ENCODE measurements at places on chromosomes 13 and 19.

- no peak for DNase-seq
Measured at GRCh38 chr13:111304603-111305289, 15.7 kb upstream of the TEX29 start.

- no peak for DNase-seq
Measured at GRCh38 chr13:27117952-27118351, 53.7 kb downstream of the USP12 start.

GRCh38 chr19:55419103-55419502 lies 11.5 kb upstream of the UBE2S start:
- DNase-seq = no peak

GRCh38 chr19:45919678-45920077 lies 5.1 kb upstream of the NANOS2 start:
- no peak for DNase-seq

- no peak for DNase-seq
Measured at GRCh38 chr19:39434123-39435076, 1.3 kb downstream of the RPS16 start.

GRCh38 chr13:55307909-55308308 lies 1832.8 kb upstream of the PRR20A start:
- DNase-seq = no peak

- no peak for DNase-seq
Measured at GRCh38 chr13:47066226-47066625, 169.4 kb upstream of the HTR2A start.

DNA sequence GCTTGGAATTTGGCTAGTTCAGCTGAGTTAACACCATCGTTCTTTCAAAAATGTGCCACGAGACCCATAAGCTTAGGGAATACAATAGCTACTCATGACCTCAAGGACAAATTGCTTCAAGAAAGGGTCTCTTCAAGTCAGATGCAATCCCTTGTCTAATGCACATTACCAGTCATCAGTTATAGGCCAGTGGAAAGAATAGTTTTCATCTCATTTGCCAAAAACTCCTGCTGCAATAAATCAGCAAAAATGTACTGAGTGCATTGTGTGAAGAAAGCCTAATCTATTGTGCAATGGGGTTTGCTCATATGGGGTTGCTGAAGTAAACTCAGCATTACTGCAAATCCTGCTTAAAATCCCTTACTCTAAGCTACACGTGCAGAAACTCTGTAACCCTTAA lies 208.3 kb upstream of the NBEA start:
- no peak for DNase-seq

DNA sequence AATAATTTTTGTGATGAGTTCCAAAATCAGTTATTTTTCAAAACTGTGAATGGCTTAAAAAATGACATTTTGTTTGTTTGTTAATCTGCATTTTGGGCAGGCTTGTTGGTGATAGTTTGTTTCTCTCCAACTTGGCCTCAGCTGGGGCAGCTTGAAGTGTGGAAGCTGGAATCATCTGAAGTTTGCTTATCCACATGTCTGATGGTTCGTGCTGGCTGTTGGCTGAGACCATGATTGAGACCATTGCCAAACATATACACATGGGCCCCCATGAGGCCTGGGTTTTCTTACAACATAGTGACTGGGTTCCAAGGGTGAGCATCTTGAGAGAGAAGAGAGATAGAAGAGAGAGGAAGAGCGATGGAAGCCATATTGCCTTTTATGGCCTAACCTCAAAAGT lies 201.2 kb downstream of the NDFIP2 start:
- no peak for DNase-seq

DNA sequence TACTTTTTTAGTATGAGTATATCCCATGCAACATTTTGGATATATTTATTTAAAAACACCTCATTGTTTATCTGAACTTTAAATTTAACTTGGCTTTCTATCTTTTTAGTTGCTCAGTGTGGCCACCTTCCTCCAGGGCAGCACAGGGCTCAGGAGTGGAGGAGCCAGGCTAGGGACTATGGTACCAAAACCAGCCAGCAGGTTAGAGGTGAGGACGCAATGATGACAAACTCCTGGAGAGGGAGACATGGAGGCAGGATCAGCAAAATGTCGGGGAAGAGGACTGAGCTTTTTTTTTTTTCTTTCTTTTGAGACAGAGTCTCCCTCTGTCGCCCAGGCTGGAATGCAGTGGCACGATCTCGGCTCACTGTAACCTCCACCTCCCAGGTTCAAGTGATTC lies 29.6 kb upstream of the CALM3 start:
- DNase-seq = no peak

DNA sequence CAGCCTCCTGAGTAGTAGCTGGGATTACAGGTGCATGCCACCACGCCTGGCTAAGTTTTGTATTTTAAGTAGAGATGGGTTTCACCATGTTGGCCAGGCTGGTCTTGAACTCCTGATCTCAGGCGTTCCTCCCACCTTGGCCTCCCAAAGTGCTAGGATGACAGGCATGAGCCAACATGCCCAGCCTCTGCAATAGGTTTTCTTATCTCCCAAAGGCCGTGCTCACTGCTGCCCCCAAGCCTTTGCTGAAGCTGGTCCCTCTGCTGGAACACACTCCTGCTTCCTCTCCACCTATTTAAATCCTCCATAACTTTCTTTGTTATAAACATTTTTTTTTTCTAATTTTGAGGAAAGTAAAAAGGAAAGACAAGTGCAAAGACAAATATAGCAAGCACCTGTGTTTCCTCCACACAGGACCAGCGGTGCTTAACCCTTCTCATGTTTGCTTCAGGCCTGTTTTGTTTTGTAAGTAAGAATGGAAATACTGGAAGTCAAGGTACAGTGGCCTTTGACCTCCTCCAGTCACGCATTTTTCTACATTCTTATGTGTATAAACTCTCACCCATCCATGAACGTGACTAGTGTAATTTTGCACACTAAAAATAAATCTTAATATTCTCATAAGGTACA lies 14.5 kb upstream of the TNFAIP8L1 start:
- DNase-seq = no peak

GRCh38 chr19:1481224-1481892 lies 2.3 kb upstream of the C19orf25 start:
- DNase-seq = no peak

- no peak for DNase-seq
Measured at GRCh38 chr13:51229101-51229719, 7.0 kb downstream of the FAM124A start.

- DNase-seq = no peak
Measured at GRCh38 chr19:38667661-38668171, 20.3 kb downstream of the ACTN4 start.

DNA sequence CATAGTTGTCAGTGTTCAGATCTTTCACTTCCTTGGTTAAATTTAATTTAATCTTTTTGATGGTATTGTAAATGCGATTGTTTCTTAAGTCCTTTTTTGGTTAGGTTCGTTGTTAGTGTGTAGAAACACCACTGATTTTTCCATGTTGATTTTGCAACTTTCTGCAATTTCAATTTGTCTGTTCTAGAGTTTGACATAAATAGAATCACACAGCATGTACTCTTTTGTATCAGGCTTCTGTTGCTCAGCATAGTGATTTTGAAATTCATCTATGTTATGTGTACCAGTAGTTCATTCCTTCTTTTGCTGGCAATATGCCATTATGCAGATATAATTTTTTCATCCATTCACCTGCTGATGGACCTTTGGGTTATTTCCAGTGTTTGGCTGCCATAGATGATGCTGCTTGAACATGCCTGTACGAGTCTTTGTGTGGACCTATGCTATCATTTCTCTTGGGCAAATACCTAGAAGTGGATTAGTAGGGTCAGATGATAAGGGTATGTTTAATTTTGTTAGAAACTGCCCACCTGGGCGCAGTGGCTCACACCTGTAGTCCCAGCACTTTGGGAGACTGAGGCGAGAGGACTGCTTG lies 33.1 kb downstream of the BICRA start:
- no peak for DNase-seq

- no peak for DNase-seq
Measured at GRCh38 chr13:111202156-111202621, 87.1 kb downstream of the ARHGEF7 start.

- DNase-seq = no peak
Measured at GRCh38 chr19:6572217-6572616, 18.7 kb downstream of the CD70 start.

- DNase-seq = peak; percentile 82
Measured at GRCh38 chr13:46184277-46184699, 2.3 kb upstream of the LCP1 start.

- no peak for DNase-seq
Measured at GRCh38 chr13:112131713-112132113, 64.8 kb downstream of the SOX1 start.

GRCh38 chr13:108572782-108573211 lies 56.6 kb upstream of the MYO16 start:
- no peak for DNase-seq

GRCh38 chr13:79659121-79659521 lies 178.2 kb downstream of the NDFIP2 start:
- no peak for DNase-seq

GRCh38 chr13:28451482-28452217 lies 43.3 kb downstream of the FLT1 start:
- DNase-seq = no peak

GRCh38 chr13:113483504-113484293 lies 6.8 kb downstream of the DCUN1D2 start:
- no peak for DNase-seq

Data from stimulated activated CD4-positive, alpha-beta T cell treated with anti-CD3 and anti-CD28 coated beads, Interleukin-2, amount 100 ng/mL, for 24 hours (primary cell).